Globus pallidus (tissue), 1 donor: ENCODE measurements at places on chromosomes 5 and 9.

DNA sequence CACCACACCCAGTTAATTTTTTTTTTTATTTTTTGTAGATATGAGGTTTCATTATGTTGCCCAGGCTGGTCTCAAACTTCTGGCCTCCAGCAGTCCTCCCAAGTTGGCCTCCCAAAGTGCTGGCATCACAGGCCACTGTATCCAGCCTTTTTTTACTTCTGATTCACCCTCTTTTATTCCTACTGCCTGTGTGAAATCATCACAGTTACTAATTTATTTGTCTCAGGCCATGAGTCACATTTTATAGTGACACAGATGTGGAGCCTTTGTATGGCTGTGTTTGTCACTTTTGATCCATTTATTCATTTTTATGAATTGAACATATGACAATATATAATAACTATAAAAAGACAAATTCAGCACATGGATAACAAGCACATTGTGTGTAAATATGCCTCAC lies 67.1 kb upstream of the SNX2 start:
- DNase-seq = no peak

DNA sequence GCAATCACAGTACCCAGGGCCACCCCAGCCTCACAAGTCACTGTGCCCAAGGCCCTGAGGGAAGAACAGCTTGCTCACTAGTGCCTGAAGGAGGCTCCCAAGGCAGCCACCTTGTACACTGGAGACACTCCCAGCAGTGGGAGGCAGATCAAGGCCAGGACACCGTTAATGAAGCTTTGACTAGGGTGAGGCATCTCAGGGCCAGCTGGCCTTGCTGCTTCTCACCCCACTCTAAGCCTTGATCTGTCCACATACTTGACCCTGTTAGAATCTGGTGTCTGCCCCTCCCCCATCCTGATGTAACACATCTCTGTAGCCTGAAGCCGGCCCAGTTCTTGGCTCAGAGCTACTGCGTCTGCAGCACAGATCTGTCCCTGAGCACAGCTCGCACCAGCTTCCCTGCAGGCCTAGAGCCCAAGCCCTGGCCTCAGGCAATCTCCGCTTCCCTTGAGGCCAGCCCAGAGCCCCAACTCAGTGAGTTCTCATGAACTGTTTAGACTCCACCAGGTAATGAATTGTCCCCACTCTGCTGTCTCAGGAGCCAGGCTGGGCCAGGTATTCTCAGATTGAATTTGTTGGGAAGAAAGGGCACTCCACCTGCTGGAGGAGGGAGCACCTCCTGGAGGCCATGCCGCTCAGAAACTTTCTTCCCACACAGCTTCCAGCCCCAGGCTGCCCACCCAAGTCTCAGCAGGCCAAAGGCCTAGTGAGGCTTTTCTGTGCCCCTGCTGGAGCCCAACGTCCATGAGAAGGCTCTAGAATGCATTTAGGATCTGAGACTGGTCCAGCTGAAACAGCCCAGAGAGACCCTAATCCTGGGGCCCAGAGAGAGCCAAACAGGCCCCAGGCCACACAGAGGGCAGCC lies 13.4 kb upstream of the JADE2 start:
- DNase-seq = no peak

DNA sequence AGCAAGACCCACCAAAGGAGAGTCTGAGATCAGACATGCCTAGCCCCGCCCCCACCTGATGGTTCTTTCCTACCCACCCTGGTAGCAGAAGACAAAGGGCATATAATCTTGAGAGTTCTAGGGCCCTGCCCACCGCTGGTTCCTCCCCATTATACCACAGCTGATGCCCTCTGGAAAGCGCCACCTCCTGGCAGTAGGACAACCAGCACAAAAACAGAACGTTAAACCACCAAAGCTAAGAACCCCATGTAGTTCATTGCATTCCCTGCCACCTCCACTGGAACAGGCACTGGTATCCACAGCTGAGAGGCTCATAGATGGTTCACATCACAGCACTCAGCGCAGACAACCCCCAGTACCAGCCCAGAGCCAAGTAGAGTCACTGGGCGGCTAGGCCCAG lies 81.2 kb upstream of the TRPC7 start:
- DNase-seq = no peak

DNA sequence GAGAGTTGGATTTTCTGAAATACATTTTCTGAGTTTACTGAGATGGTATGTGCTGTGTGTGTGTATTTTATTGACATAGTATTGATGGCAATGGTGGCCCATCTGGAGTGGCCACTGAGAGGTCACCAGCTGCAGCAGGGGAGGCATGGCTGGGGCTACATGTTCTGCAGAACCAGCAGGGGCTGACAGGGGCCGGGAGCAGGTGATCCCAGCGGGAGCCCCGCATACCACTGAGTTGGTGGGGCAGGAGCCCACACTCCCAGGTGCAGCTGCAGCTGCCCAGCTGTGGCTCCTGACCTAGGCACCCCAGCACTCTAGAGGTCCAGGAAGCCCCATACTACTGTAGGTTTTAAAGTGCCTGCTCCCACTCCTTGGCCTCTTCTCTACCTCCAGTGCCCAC lies 1044.2 kb upstream of the CDH9 start:
- DNase-seq = no peak

DNA sequence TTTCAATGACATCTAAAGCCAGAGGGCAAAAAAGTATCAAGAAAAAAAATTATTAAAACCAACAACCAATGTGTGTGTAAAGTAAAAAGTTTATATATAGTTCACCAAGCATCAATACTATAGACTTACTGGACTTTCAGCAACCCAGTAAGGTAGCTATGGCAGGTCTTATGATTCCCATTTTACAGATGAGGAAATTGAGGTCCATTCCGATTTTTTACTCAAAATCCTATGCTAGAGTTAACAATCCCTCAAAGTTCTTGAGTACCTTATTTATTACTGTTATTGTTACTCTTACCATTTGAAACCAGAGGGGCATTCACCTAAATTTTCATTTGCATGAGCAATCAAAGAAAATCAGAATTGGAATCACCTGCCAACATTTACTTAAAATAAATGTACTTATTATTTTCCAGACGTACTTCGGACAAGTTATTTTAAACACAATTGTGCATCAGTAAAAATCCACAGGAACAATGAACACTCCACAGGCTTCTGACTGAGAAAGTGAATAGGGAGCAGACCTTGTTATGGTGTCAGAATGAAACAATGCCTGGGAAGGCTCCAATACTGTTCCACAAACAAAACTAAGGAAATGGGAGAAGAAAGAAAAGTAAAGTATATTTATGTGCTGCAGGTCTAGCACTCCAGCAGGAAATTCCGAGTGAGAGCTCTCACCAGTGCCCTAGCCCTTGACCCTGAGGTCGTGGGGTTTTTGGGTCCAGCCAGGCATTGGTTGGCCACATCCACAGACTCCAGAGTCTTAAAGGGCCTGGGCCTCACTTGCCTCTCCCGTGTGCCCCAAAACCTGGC lies 229.9 kb downstream of the PIK3R1 start:
- no peak for DNase-seq

DNA sequence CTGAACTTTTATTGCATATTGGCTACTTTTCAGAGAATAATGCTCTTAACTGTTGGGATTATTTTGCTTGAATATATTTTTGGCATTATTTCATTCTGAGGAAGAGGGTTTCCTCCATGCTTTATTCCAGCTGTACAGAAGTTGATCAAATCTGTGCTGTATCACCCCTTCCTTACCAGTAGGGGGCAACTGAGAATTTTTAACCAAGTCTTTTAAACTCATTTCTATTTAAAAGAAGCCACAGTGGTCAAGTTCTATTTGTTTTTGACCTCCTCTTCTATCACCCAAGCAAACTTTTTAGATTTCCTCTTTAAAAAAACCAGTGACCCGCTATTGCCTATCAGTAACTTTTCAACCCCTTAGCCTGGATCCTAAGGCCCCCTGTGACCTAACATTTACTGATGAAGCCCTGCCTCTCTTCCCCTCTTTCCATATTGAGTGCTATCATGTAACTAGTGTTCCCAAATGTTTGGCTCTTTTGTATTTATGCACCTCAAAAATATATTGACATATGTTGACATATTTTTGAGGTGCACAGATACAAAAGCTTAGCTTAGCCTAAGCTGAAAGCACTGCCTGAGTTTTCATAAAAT lies 80.6 kb downstream of the FBXO4 start:
- no peak for DNase-seq

GRCh38 chr9:36102742-36103495 lies 33.6 kb upstream of the GLIPR2 start:
- DNase-seq = peak; percentile 81

DNA sequence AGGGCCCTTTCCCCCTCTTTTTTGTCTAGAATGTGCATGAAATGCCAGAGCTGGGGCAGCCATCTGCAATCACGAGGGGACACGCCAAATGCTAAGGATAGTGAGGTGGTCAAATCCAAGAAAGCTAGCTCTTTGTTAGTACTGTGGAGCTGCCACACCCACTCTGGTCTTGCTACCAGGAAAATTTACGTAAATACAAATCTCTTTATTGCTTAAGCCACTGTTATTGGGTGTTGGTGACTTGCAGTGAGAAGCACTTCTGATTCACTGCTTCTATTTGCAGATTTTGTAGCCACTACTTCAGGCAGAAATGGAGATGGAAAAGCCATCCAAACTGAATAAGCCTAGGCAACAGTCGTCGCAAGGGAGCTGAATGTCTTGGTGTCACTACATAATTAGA lies 25.6 kb upstream of the SUSD1 start:
- DNase-seq = no peak

DNA sequence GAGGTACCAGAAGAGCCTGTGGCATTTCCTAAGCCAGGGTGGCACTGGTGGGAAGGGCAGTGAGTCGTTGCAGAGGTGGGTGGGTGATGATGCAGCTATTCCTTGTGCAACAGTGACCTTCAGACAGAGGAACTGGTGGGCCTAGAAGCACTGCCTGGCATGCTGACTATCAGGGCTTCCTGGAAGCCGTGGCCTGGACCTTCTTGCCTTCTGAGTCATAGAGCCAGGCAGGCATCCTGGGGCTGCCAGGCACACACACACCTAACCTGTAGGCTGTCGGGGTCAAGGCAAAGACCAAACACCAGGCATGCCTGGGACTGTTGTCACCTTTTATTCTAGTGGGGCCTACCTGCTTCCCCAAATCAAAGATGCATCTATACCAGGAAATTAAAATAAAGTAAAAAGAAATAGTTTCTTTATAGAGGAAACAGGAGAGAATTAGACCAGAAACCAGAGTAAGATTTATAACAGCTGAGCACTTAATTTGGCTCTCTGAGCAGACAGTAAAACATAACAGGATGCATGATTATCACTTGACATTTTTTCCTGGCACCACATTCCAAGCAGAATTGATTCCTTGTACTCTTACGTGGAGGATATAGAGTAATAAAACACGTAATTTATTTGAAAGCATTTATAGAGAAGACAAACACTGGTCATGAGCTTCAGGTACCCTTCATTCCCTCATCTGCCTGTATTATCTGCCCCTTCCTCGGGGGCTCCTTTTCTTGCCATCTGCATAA lies 25.1 kb downstream of the NANS start:
- DNase-seq = no peak

DNA sequence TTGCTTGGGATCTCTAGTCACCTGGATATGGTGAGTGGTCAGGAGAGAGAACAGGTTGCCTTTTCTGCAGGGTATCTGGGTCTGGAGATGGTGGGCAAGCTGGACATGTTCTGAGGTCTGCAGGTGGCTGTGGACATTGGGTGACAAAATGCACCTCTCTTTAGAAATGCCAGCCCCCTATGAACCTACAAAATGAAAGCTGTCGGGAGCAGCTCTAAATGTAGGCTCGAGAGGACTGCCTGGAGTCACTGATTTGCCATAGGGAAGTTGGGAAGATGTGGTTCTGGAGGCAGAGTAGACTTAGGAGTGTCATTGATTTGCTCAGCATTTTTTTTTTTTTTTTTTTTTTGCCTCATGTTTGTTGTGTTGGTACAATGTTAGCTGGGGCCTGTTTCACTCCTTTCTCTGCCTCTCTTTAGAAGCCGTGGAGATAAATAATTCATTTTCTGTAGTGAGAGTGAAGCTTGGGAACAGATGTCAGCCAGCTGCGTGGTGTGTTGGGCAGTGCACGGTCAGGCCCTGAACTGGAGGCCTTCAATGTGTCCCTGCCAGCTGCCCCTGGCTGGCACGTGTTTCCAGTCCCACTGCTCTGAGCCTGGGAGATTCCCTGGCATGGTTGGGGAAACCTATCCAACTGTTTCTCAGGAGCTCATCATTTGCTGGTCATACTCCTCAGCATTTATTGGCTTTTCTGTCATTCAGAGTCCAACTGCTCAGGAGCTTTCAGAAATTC lies 5.4 kb downstream of the RGS3 start:
- peak; percentile 61 for DNase-seq

GRCh38 chr5:56056875-56057274 lies 62.1 kb upstream of the IL6ST start:
- no peak for DNase-seq

GRCh38 chr9:17839776-17840175 lies 260.9 kb downstream of the SH3GL2 start:
- DNase-seq = no peak

DNA sequence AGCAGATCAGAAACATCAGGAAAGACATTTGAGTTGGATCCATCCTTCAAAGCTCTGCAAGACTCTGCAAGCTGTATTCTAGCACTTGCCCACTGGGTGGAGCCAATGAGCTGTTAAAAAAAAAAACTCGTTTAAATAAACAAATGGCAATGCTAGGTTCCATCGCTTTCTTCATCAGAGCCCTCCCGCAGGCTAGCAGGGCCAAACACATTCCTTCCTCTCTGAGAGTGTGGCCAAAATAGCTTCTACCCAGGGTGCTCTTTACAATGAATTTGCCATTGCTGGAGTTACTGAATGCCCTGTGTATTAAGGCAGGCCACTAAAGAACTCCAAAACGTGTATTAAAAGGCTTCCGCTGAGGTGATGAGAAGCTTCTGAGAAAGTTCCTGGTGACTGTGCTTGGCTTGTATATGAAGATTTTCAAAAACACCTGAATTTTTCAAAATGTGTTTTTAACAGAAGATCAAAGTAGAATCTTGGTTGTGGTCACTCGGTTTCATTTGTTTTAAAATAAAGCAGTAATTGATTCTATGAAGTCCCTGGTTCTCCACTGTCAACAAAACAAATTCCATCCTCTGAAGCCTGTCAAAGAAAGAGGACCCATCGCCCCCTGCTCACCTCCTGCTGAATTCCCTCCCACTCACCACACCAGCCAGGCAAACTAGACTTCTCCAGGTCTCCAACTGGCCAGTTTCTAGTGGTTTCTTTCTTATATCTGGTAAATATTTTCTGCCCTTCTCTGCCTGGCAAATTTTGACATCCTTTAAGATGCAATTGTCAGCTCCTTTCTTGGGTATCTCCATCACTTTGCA lies 36.5 kb upstream of the EQTN start:
- peak; percentile 92 for DNase-seq

DNA sequence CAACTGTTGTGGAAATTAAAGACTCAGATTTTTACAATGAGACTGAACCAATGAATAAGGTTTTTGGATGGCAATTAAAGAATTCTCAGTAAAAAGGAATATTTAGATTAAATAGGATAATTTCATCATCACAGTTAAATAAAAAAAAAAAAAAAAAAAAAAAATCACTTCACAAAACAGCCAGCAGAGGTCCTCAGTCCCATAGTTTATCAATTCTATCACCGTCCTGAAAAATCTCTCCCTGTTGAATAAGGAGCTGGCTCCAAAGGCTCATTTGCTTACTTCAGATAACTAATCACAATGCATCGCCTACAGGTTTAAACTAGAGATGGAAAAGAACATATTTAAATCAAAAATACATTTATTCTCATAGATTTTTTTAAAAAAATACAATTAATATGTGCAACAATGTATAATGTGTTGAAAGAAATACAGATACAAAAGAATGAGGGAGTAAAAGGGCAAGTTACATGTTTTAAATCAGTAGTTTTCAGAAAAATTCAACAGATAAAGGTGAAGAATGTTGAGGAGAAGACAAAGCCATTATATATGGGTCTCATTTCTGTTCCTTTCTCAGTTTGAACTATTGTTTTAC lies 175.8 kb upstream of the CHD1 start:
- DNase-seq = peak; percentile 29
